Activated CD4-positive, alpha-beta memory T cell treated with anti-CD3 and anti-CD28 coated beads for 36 hours (primary cell): ENCODE measurements at places on chromosomes 13 and 19.

DNA sequence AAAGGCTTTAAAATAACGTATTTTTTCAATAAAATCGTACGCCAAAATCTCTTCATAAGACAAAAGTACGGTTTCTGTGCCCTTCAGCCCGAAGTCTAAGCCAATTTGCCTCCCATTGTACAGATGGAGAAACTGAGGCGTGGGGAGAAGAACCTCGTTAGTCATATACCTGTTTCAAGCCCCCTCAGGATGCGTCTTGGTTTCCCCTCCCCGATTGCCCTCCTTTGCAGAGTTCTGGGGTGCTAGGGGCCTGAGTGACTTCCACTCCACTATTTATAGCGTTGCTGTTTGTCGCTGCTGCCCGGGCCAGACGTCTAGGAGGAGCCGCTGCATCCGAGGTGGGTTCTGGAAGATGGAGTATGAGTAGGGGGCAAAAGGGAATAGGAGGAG lies 2.3 kb upstream of the LTBP4 start:
- no peak for DNase-seq

DNA sequence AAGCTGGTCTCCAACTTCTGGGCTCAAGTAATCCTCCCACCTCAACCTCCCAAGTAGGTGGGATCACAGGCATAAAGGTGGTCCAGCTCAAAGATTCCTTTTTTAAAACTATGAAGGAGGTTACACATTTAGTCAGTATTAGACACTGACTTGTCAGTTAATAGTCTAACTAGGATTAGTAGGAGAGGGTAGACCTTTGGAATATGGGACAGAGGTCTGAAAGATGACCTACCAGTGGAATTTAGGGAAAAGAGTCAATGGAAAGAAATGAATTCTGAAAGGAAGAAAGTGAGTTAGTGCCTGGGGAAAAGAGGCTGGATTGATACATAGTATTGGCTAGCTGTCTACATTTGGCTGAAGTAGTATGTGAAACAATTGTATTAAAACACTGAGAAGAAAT lies 220.7 kb downstream of the MZT1 start:
- no peak for DNase-seq

DNA sequence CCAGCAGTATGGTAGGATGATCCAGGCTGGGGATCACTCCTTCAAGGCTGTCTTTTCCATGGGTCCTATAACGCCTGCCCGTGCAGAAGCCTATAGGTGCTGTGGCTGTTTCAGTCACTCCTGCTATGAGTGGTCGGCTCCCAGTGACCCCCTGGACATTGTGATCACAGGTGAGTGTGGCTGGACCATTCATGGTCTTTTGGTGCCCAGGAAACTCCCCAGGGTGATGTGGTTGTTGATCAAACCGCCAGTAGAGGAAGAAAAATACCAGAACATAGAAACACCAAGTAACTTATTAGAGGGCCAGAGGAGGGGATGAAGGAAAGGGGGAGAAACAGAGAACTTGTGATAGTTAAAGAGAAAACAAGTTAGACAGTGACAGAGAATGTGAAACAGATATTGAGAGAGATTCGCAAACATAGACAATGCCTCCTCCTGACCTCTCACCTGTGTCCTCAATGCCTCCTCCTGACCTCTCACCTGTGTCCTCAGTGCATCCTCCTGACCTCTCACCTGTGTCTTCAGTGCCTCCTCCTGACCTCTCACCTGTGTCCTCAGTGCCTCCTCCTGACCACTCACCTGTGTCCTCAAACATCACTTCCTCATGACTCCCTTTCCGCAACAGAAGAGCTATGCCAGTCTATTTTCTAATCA lies 19.4 kb downstream of the LAIR2 start:
- no peak for DNase-seq

DNA sequence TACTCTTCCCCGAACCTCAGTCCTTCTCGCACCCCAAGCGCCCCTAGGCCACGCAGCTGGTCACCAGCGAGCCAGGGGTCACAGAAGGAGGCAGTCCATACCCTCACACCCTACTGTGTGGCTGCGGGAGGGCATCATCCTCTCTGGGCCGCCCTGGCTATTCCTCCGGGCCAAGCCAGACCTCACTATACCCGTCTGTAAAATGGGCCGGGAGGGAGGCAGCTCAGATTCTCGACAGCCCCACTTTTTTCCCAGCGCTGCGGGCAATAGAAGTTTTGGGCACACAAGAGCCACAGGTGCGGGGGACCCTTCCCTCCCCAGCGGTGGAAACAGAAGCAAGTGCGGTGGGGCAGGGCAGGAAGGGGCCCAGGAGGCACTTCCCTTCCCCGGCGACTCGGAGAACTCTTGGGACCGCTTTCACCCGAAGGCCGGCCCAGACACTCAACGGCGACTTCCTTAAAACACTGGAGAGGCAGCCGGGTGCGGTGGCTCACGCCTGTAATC lies 5.6 kb upstream of the ARRDC2 start:
- DNase-seq: peak; percentile 39

GRCh38 chr13:45742985-45743384 lies 40.9 kb downstream of the CBY2 start:
- DNase-seq: no peak

GRCh38 chr13:78247362-78247761 lies 328.7 kb upstream of the EDNRB start:
- no peak for DNase-seq

DNA sequence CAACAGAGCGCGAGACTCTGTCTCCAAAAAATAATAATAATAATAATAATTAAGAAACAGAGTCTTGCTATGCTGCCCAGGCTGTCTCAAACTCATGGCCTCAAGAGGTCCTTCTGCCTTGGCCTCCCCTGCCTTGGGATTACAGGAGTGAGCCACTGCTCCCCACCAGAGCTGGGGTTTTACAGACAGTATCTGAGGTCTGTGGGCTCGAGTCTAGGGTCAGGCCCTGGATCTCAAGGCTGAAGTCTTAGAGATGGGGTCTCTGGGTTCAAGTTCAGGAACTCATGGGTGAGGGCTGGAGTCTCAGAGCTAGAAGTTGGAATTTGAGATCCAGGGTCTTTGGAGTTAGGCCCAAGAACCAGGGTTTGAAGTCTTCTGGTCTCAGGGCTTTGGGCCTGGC lies 3.5 kb downstream of the IL11 start:
- DNase-seq: no peak

DNA sequence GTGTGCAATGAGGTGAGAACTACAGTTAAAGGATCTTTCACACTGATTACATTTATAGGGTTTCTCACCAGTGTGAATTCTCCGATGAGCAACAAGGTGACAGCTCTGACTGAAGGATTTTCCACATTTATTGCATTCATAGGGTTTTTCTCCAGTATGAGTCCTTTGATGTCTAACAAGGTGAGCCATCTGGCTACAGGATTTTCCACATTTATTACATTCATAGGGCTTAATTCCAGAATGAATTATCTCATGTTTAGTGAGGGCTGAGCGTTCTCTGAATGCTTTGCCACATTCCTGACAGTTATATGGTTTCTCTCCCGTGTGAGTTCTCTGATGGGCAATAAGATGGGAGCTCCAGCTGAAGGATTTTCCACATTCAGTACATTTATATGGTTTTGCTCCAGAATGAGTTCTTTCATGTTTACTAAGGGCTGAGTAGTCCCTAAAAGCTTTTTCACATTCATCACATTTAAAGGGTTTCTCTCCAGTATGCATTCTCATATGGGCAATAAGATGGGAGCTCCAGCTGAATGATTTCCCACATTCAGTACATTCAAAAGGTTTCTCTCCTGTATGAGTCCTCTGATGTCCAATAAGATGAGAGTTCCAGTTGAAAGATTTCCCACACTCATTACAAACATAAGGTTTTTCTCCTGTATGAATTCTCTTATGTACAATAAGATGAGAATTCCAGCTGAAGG lies 4.4 kb upstream of the C19orf18 start:
- no peak for DNase-seq

- no peak for DNase-seq
These were observed 3.2 kb downstream of the SYT3 start for GRCh38 chr19:50636317-50637085.

- DNase-seq: peak; percentile 62
These were observed 24.9 kb upstream of the TPM4 start for GRCh38 chr19:16051254-16052025.

- DNase-seq: no peak
These were observed 25.9 kb downstream of the LYL1 start for GRCh38 chr19:13076787-13077186.

DNA sequence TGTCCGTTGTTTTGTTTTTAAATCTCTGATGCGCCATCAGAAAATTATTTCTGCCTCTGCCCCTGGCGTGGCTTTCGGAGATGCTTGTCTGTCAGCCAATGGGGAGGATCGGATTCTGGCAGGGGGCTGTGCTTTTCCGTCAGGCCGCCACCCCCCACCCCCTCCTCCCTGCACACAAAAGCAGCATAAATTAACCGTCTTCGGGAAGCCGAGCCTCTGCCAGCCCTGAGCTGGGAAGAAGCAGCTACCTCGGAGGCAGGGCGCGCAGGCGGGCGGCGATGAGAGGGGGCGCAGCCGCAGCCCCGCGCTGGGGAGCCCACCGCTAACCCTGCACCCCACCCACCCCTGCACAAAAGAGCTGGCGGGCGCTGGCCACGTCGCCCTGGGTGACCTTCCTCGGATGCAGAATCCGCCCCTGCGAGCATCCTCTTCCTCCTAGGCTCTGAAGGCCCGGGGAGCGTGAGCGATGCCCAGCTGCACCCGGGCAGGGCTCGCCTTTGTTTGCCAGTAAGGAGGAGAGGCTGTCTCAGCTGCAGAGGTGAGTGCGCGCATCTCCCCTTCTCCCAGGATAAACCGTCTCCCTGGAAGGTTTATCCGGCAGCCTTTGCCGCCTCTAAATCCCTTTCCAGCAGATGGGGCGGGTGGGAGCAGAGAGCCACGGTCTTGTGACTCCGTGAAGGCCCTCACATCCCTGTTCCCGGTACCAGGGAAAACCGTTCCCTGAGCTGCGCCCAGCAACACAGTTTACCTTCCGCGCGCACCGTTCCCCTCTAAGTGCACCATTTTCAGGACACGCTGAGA lies at the start of gene ATCAY:
TSS of gene ATCAY (plus strand) at position 215 of the 801 bp plus-strand sequence. CDS start 5,083 bp downstream, outside the sequence.
- DNase-seq: no peak

DNA sequence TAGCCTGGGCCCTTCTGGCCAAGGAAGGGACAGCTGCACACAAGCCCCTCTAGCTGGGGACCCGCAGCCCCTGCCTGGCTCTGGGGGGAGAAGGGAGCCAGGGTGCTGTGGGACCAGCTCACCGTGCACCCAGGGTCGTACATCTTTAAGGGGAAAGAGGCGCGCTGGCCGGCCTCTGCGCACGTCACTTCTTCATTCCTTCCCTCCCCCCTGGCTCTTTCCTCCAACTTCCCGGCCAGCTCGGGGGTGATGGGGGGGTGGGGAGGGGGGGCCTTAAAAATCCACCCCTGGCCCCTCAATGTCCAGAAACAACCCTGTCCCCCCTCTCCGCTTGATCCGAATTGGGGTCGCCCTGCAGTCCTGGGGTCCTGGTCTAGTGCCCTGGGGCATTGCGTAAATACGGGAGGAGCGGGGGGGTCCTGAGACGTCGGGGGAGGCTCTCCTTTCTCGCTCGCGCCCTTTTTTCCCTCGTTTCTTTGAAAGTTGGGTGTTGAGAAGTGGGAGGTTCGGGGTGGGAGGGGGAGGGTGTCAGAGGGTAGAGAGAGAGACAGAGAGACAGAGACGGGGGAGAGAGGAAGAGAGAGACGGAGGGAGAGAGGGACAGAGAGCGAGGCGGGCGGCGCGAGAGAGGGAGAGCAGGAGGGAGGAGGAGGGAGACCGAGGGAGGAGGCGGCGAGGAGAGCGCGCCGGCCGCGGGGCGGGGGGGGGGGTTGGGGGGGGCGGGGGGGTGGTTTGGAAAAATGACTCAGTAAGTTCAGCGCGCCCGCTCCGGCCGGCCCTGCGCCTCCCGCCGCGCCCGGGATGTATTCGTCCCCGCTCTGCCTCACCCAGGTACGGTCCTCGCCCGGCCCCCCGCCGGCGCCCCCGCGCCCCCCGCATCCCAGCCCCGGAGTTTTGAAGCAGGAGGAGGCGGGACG lies at the start of gene NFIC:
TSS of gene NFIC (plus strand) at position 748 of the 917 bp plus-strand sequence. CDS start at position 802, 54 bp downstream.
- DNase-seq: peak; percentile 67

GRCh38 chr19:32901504-32902161 lies 32.1 kb upstream of the SLC7A9 start:
- no peak for DNase-seq

- no peak for DNase-seq
These were observed 4.7 kb upstream of the ZNF611 start for GRCh38 chr19:52739576-52739975.

- DNase-seq: no peak
These were observed 38.8 kb downstream of the CARD8 start for GRCh38 chr19:48216933-48217332.

DNA sequence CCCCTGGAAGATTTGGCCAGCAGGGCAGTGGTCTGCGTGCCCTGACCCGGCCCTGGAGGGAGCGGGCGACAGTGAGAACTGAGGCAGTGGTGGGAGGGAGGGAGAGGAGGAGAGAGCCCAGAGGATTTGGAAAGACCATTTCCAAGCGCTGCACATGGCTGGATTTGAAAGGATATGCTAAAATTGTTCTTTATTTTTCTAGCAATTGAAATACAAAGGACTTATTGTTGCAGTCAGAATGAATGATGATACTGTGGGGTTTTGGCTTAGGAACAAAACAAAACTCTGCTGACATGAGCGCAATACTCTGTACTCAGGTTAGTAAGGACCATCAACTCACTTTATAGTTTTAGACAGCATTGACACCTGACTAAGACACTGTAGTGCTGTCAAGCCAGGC lies 69.5 kb downstream of the TNFRSF19 start:
- DNase-seq: no peak
